ENCODE measurements at places on chromosomes 13 and 19.

DNA sequence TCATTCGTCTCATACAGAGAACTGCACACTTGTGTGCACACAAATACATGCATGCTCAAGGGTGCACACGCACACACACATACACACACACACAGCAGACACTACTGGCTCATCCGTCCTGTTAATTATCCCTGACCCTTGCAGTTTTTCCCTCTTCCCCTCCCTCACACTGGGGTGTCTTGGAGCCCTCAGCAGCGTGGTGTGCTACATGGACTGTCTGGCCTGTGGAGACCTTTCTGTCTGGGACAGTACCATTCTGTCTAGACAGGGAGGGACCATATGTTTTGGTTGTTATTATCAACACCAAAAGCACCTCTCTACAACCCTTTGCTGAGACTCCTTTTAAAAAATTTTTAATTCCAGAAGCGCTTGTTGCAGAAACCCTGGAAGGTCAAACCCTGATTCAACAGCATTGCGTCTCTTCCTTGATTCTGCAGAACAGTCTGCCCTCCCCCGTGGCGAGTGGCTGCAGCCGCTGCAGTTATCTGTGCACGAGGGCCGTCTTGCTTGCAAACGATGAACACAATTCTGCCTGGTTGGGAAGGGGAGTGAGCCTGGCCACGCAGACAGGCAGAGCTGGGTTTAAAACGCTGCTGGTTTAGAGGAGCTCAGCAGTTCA lies 374.0 kb downstream of the IRS2 start:
- DNase-seq: no peak

- DNase-seq: no peak
Observed at GRCh38 chr13:101875091-101875490, 422.6 kb downstream of the ITGBL1 start.

- DNase-seq: no peak
Observed at GRCh38 chr13:103068836-103069235, 2.6 kb upstream of the SLC10A2 start.

GRCh38 chr19:10748927-10749434 lies 31.1 kb downstream of the DNM2 start:
- no peak for DNase-seq

- DNase-seq: peak; percentile 80
Observed at GRCh38 chr19:1811942-1812425, at the start of gene ATP8B3. Gene ATP8B3, minus strand, starts transcription at chr19:1812276. Its CDS starts 540 bp downstream, at chr19:1811736.

DNA sequence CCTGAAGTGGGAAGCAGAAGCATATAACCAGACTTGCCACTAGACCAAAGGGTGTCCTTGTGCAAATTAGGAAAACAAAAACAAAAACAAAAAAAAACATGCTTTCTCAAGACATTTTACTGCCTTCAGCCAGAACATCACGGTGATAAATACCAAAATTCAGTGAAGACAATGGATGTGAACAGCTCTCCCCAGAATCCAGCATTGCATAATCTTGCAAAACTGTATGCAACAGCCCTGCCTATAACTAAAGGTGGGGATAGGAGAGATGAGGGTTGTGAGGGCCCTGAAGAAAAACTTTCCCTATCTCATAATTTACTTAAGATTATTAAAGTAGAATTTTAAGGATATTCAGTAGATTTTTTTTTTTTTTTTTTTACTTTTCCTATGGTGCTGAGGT lies 24.9 kb upstream of the NDFIP2 start:
- DNase-seq: no peak

DNA sequence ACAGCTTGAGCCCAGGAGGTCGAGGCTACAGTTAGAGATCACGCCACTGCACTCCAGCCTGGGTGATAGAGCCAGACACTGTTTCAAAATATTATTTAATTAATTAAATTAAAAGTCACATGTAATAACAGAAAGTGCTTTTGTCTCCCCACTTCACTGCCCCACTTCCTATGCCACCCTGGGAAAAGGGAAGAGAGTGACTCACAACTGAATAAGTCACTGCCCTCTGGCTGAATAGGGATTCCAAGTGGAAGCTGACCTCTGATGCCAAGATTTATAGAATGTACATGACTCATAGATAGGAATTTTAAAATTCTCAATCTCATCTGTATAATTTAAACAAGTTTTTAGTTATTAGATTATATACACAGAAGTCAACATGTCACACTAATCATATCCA lies 22.2 kb upstream of the ERVV-1 start:
- DNase-seq: no peak

GRCh38 chr13:28237944-28238343 lies 99.6 kb downstream of the PAN3 start:
- DNase-seq: no peak

DNA sequence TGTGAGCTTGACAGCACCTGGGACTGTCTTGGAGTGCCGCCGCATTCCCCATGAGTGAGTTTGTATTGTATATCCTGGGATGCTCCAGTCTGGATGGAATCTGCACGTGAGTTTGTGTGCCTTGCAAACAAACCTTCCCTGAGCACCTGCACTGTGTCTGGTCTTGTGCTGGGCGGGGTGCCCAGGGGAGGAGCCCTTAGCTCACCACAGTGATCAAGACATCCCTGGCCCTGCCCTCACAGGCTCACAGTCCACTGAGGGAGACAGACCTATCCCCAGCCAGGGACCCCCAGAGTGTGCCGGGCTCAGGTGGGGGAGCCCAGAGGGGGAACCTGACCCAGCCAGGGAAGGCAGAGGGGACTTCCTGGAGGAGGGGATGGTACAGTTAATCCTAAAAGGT lies 1.7 kb upstream of the BCAM start:
- no peak for DNase-seq

DNA sequence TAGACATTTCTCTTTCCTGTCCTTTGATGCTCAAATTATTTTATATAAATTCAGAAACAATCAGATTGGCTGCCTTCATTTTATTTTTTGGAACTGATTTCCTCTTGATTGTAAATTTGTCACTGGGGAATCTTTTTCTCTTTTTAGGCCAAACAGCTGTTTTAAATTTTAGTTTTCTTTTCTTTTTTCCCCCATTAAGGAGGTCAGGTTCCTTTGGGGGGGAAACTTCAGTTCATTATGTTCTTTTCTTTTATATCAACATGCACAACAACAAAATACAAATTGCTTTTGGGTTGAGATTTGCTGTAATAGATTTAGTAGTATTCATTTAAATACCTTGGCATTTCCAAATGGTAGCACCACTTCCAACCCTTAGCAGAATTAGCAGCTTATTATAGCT lies 264.8 kb upstream of the SPRY2 start:
- no peak for DNase-seq

GRCh38 chr19:4370418-4371041 lies 27.2 kb downstream of the MPND start:
- peak; percentile 39 for DNase-seq

DNA sequence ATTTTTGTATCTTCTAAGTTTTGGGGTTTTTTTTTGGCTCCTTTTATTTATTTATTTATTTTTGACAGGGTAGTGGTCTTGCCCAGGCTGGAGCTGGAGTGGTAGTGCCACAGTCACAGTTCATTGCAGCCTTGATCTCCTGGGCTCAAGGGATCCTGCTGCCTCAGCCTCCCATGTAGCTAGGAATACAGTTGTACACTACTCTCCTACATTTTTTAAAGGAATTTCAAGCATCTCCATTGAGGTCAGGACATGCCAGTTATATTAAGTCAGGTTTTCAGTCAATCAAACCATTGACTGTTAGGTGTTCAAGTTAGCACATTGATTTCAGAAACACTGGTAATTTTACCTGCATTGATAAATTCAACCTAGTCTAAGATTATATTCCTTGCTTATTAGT lies 480.5 kb upstream of the SPRY2 start:
- DNase-seq: no peak

DNA sequence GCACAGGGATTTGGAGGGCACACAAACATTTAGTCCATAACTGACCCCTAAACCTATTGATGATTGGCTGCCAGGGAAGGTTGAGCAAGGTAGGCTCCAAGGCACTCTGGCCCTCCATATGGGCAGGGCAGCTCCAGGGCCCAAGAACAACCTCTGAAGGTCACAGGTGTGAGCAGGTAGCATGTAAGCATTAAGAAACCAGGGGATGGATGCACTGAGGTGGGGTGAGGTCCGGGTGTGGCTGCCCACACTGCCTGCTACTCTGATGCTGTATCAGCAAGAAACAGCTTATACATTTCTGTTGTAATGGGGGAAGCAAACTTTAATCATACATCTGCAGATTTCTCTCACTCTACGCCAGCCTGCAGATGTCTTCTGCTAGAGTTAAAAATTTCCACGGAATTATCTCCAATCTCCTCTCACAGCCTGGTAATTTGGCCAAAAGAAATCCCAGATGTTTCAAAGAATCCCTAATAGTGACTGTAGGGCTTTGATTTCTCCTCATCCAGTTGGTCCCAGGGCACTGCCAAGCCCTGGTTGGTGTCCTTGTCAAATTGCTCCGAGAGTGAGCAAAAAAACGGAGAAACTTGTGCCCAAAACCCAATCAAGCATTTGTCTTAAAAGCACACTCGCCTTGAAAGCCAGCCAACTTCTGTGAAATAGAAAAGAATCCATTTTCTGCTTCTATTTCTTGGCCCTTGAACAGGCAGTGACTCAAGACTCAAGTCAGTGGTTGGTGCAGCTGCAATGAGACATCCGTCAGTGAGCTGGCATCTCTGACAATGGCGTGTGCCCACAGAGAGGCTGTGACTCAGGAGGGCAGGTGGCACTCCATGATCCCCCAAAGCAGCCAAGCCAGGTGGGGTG lies 72.5 kb upstream of the MRI1 start:
- no peak for DNase-seq

- no peak for DNase-seq
Observed at GRCh38 chr13:30607908-30608307, 9.8 kb upstream of the USPL1 start.

- DNase-seq: no peak
Observed at GRCh38 chr13:39637890-39638289, 17.6 kb upstream of the COG6 start.

DNA sequence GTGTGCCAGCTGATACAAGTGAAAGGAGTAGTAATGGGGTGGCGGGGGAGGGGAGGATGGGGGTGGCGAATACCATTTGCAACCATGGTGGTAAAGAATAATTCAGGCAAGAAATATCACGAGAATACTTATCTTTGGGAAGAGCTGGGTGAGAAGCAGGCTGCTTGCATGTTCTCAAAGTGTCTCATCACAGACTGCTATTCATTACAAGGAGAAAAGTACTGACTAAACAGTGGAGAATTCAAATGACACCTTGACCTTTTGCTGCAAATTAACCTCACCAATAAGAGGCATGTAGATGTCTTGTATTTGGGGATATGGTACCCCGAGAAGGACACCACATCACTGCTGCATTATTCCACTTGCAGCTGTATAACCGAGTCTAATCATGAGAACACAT lies 585.7 kb upstream of the GPC6 start:
- no peak for DNase-seq

DNA sequence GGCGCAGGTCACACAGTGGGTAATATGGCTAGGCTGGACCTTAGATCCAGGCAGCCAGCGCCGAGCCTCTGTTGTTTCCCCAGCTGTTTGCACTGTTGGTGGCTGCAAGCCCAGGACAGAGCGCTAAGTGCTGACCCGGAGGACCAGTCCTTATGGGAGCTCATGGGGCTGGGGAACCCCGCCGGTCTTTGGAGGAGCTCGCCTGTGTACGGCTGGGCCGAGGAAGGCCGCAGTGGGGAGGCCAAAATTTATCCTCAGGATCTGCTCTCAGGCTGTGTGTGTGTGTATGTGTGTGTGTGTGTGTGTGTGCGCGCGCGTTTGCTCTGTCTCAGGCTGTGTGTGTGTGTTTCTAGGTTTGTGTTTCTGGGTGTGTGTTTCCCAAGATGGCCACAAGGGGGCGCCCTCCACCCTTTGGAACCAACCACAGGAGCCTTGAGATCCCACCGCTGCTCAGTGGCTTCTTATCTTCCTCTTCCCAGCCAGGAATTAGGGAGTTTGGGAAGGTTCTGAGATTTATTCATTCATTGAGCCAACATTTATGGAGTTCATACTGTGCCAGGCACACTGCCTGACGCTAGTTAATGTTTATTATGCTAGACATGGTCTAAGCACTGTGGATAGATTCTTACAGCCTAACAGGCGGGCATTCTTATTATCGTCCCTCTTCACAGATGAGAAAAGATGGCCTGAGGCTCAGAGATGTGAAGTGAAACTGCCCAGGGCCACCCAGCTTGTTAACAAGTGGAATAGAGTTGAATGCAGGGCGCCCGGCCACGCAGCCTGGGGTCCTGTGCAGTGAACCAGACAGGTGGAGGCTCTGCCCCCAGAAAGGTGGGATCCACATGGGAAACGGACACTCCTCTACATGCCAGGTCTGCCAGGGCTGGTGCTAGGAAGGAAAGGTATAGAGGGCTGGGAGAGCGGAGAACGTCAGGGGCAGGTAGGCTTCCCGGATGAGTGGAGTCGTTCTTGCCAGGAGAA lies 13.0 kb downstream of the PGLYRP1 start:
- peak; percentile 75 for DNase-seq

DNA sequence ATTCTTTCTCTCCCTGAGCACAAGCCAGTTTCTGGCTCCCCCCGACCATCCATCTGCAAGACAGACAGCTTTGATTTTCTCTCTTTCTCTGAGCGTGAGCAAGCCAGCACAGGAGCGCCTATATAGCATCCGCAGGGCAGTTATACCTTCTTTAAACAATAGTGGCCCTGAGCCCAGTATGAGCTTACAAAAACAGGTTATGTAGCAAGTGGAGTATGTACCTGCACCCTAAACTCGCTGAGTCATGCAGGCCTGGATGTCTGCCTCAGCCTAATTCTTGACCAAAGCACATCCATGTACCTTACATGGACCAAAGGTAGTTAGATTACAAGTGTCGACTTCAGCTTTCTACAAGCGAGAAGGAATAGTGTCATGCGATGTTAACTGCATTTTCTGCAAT lies 61.7 kb downstream of the RAP2A start:
- no peak for DNase-seq

- DNase-seq: no peak
Observed at GRCh38 chr13:72170571-72170970, 303.6 kb upstream of the DACH1 start.

GRCh38 chr13:80116107-80116506 lies 224.8 kb downstream of the SPRY2 start:
- DNase-seq: no peak

- no peak for DNase-seq
Observed at GRCh38 chr19:29484876-29485275, 40.9 kb upstream of the VSTM2B start.

DNA sequence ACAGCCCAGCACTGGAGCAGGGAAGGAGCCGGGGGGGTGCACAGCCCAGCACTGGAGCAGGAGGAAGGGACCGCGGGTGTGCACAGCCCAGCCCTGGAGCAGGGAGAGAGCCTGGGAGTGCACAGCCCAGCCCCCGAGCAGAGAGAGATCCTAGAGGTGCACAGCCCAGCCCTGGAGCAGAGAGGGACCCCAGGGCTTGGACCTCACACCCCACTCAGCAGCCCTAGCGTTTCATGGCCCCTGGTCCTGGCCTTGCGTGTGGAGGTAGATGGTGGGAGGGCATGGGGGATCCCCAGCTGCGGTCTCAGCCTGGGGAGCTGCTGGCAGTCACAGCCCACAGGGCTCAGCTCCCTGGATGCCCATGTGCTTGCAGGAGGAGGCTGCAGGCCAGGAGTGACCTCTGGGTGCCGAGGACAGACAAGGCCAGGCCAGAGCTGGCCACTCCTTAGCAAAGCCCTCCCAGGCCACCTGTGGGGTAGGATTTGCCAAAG lies 25.1 kb downstream of the GAS6 start:
- no peak for DNase-seq

- DNase-seq: no peak
Observed at GRCh38 chr13:33321686-33322542, 36.4 kb upstream of the STARD13 start.

GRCh38 chr13:43132257-43132656 lies 108.9 kb downstream of the DNAJC15 start:
- no peak for DNase-seq
